Stimulated activated CD4-positive, alpha-beta T cell treated with anti-CD3 and anti-CD28 coated beads, Interleukin-12 subunit alpha, Interleukin-12 subunit beta, amount 100 ng/mL, for 48 hours (primary cell): ENCODE measurements at places on chromosomes 2 and 18.

DNA sequence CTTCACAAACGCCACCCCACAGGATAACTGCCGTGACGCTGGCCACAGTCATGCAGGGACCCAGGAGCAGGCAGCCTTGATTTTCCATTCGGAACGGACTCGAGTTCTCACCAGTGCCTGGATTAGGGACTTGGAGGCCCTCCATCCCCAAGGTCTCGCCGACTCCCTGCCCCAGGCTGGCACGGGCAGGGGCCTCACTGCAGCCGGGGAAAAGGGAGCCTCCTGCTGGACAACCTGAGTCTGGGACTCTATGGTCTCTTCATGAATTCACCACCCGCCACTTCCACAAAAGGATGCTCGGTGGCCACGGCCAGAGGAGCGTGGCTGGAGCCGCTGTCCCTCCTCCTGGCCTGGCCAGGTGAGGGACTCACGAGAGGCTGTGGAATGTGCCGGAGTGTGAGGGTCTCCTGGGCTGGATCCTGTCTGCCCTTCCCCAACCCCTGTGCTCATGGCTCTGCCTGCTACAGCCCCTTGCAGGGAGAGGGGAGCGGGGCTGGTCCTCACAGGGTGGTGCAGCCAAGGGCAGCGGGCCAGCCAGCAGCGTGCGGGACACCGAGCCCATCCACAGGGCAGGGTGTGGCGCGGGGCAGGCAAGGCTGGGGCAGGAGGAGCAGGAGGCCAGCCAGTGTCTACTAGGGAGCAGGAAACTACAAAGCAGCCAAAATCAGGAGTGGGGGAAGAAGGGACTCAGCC, 42.3 kb downstream of the AQP12A start:
- DNase-seq = no peak

- DNase-seq = no peak
These were observed 208.2 kb upstream of the ARL4C start for GRCh38 chr2:234705108-234705507.

DNA sequence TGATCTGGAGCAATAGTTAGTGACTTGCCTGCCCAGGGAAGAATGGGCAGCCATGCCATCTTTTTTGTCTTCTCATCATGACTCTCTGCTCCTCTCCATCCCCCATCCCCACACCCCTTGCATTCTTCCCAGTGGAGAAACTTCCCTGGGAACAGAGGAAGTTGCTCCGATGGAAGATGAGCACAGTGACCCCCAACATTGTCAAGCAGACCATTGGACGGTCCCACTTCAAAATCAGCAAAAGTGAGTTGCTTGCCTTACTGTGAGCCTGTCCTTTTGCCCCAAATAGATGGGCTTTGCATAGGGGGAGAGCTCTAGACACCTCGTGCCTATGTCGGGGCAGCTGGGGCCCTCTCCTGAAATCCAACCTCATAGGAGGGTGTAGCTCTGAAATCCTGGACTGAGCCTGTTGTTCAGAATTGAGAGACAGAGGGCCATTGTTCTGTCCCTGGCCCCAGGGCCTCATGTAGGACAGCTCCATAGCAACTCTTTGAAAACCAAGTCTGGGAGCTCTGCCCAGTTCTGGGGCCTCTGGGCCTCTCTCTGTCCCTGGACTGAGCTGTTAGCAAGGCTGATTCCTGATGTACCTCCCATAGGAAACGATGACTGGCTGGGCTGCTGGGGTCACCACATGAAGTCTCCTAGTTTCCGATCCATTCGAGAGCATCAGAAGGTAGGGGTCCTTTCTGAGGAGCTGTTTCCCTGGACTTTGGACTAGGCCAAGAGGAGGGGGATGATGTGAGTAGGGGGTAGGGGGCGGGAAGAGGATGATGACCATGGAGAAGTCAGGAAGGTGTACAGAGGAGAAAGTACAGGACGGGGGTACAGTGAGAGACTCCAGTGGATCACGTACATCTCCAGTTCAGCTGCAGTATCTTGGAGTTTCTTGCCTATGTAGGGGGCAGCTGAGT, 35.2 kb downstream of the TTLL4 start:
- DNase-seq = no peak

- DNase-seq = no peak
These were observed 13.7 kb upstream of the FAHD2A start for GRCh38 chr2:95388856-95389244.

GRCh38 chr2:47867205-47867604, 39.1 kb downstream of the FBXO11 start:
- no peak for DNase-seq
